GF-D8 (cell line): ENCODE measurements at places on chromosomes 2 and 18.

- no peak for DNase-seq
Measured at GRCh38 chr2:46187112-46187618, 110.0 kb upstream of the EPAS1 start.

GRCh38 chr18:43664487-43665008 lies 387.3 kb upstream of the SYT4 start:
- no peak for DNase-seq

- DNase-seq = no peak
Measured at GRCh38 chr2:48725696-48726494, 29.6 kb downstream of the LHCGR start.

- no peak for DNase-seq
Measured at GRCh38 chr2:172957734-172958133, 117.9 kb upstream of the MAP3K20 start.

- no peak for DNase-seq
Measured at GRCh38 chr2:213237251-213237650, 47.0 kb upstream of the SPAG16 start.

GRCh38 chr2:224646242-224646846 lies 61.2 kb upstream of the CUL3 start:
- no peak for DNase-seq

GRCh38 chr2:137886083-137886831 lies 78.0 kb upstream of the HNMT start:
- DNase-seq = no peak

DNA sequence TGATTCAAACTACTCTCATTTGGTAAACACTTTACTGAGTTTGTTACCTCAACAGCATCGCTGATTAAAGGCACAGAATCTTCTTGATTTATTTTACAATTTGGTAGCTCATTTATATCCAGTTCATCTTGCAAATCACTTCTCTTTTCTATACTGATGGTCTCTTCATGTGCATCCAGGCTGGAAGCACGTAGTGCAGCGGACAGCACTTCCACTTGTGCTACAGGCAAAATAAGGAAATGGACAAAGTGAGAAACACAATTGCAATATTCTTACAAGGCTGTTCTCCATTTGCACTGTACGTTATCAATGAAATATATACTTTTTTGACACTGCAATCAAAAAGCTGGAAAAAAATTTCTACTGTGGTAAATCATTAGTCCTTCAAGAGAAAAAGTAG lies 51.0 kb downstream of the PPP4R1 start:
- DNase-seq = no peak

DNA sequence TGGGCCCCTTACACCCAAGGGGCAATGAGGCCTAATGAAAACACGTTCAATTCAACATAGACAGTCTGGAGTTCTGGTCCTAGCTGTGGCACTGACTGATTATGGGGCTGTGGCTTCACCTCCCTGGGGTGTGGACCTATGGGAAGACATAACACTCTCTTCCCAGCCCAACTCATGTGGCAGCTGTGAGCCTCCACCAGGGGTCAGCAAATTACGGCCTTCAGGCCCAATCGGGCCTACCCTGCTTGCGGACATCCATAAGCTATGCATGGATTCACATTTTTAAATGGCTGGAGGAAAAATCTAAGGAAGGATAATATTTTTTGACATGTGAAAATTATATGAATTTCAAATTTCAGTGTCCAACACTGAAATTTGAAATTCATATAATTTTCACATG lies 101.3 kb downstream of the LOXHD1 start:
- DNase-seq = no peak

GRCh38 chr2:31066086-31066485 lies 72.2 kb downstream of the GALNT14 start:
- DNase-seq = no peak

GRCh38 chr2:104868505-104868866 lies 14.6 kb downstream of the POU3F3 start:
- DNase-seq = no peak

- no peak for DNase-seq
Measured at GRCh38 chr2:27086724-27087593, at the start of gene KHK. TSS of gene KHK (plus strand) at chr2:27086772. CDS start at chr2:27087260, 488 bp downstream.

- DNase-seq = no peak
Measured at GRCh38 chr18:58671632-58672564, 633 bp downstream of the MALT1 start.

GRCh38 chr2:191446910-191447309 lies 201.7 kb downstream of the MYO1B start:
- DNase-seq = no peak

DNA sequence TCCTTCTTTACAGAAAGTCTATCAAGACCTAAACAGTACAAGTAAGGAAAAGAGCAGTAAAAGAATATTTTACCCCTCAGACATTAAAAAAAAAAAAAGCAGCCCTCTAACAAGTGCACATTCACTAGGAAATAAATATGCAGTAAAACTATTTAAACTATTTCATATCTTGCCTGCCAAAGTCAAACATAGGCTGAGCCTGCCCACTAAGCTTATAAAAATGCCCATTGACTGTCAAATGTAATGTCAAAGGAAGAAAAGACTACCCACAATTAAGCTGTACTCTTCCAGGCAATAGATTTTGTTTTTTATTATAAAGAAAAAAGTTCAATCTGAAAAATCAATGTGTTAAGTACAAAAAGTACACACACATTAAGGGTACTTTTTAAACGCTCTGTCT lies 11.8 kb downstream of the ALS2 start:
- DNase-seq = no peak

- DNase-seq = no peak
Measured at GRCh38 chr2:38017836-38018235, 58.1 kb downstream of the CYP1B1 start.

DNA sequence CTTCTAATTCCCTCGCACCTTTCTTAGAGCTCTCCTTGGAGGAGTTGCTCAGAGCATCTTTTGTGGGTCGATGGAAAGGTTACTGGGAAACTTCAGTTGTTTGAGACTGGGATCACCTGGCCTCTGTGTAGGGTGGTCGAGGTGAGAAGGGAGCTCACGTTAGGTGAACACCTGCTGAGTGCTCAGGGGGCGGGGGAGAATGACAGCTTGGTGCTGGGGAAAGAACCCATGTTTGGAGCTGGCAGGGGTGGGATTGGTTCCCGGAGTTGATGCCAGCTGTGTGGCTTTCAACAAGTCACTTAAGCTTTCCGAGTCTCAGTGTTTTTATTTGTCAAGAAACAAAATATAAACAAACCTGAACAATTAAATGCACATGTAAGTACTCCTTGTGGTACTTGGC lies 122.3 kb downstream of the GLI2 start:
- no peak for DNase-seq

DNA sequence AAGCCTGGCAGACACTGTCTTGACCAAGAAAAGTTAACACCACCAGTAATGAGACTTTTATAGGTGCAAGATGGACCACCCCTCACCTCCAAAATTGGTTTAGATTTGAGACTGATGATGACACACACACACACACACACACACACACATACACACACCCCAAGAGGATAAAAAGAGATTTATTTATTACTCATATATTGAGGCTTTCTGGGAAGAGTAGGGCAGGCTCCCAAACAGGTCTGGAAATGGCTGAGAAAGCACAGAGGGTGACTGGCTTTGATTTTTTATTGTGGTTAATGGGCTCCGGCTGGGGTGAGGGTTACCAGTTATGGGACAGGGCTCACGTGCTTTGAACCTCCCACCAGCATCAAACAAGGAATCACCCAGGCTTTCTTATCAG lies 54.2 kb upstream of the ADAM23 start:
- DNase-seq = no peak

DNA sequence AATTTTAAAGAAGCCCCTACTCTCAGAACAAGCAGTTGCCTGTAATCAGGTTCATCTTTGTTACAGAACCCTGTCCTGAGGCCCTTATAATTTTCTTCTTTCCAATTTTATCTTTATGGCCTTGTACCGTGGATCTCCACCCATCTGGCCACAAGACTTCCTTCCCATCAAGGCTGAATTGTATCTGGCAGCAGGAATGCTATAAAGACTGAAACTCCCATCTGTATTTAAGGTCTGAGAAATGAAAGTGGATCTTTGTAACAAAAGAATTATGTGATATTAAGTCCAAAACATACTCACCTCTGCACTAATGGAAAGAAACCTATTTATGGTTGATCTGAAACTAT lies 91.8 kb downstream of the METTL8 start:
- DNase-seq = peak; percentile 26

DNA sequence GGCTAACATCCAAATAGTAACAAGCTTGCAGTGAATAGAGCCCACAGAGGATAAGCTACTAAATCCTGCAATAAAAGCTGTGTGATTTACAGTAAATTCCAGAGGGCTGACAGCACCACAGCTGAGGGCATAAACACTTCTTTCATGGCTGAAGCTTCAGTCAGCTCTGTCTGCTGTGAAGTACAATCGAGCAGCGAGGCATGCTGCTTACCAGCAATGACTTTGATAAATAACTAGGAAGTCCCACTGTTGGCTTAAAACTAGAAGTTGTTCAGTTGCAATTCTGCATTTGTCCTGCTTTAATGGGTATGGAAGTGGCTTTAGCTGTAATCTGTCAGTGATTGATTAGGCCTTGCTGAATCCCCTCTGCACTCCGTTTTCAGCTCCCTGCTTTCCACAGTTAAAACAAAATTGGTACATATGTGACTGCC lies 65.2 kb upstream of the FIGN start:
- no peak for DNase-seq

- DNase-seq = no peak
Measured at GRCh38 chr18:69995774-69996173, 48.1 kb upstream of the CD226 start.

GRCh38 chr2:203631068-203631757 lies 75.2 kb upstream of the CD28 start:
- no peak for DNase-seq

DNA sequence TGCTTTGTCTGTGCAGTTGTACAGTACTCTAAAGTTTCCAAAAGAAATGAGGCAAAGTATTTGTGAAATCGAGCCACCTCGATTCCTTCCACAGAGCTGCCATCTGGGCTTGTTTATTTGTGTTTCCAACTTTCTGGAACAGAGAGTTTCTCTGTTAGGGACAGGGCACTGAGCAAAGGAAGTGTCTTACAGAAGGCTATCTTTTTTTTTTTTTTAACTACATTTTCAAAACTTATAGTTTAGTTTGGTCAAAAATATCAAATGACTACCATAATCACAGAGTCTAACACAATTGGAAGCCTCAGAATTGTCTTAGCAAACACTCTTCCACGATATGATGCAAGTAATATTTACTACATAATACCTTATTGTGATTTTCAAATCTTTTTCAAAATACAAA lies 796 bp downstream of the RFTN2 start:
- no peak for DNase-seq

DNA sequence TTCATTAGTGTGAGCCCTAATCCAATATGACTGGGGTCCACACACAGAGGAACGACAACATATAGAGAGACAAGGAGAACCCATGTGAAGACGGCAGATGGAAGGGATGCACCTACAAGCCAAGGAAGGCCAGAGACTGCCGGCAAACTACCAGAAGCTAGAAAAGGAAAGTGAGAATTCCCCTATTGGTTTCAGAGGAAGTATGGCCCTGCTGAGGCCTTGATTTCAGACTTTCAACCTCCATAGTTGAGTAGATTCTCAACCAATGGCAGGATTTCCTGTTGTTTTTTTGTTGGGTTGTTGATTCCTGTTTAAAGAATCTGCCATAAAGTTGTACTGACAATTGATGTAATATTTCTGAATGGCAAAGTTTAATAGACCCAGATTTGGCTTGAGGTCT lies 241.5 kb downstream of the SATB2 start:
- DNase-seq = no peak

GRCh38 chr2:196987649-196988364 lies 61.3 kb upstream of the PGAP1 start:
- peak; percentile 57 for DNase-seq

GRCh38 chr18:79796016-79796415 lies 1.7 kb upstream of the KCNG2 start:
- no peak for DNase-seq

- DNase-seq = no peak
Measured at GRCh38 chr18:35045806-35046205, 4.6 kb downstream of the MAPRE2 start.

DNA sequence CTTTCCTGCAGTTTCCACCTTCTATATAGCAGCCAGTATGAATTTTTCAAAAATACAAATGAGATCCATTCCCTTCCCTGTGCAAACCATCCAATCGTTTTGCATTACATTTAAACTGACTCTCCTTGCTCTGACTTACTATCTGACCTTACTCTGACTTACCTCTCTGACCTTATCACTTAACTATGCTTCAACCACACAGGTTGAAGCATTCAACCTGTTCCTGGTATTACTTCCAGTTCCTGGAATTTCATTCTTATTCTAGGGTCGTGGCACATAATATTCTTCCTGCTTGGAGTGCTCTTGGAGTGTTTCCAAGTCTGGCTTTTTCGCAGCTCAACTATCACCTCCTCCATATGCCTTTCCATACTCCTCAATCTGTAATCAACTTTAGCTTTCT lies 850.6 kb upstream of the CHAC2 start:
- no peak for DNase-seq

GRCh38 chr18:57621246-57621604 lies 411 bp downstream of the NARS1 start:
- no peak for DNase-seq

- DNase-seq = no peak
Measured at GRCh38 chr2:220227266-220227920, 600.0 kb downstream of the SLC4A3 start.

- DNase-seq = no peak
Measured at GRCh38 chr18:58766946-58767345, 95.7 kb downstream of the MALT1 start.

DNA sequence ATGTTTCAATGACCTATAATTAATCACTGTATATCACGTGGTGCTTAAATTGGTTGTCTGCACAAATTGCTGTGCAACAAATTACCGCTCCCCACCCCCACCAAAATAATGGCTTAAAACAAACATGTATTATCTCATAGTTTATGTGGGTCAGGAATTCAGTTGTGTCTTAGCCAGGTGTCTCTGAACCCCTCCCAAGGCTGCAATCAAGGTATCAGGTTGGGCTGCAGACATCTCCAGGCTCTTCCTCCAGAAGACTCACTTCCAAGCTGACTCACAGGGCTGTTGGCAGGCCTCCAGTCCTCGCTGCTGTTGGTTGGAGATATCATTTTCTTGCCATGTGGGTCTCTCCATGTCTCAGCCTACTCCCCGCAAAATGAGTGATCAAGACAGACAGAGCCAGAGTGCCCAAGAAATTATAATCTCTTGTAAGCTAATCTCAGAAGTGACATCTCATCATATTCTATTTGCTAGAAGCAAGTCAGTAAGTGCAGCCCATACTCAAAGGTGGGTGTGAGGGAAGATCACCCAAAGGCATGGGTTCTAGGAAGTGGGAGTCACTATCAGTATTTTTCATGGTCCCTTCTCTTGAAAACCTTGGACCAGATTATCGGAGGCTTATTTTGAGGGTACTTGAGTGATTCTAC lies 38.4 kb downstream of the SPC25 start:
- no peak for DNase-seq
